ENCODE measurements at places on chromosomes 7 and 10.

GRCh38 chr7:155437836-155438235, 20.1 kb upstream of the EN2 start:
- peaks cover 5% of the 10 kb centered on the region for H3K27me3 ChIP-seq
- no peaks in the 10 kb centered on the region for H3K36me3 ChIP-seq
- H3K4me3 ChIP-seq, result no peak overlapping the region
- H3K4me1 ChIP-seq, result no peaks in the 10 kb centered on the region

- H3K4me3 ChIP-seq, result no peak overlapping the region
- no peaks in the 10 kb centered on the region for H3K36me3 ChIP-seq
- DNase-seq, result no peak
- H3K27ac ChIP-seq, result no peak overlapping the region
- no peaks in the 10 kb centered on the region for H3K27me3 ChIP-seq
These were observed 26.5 kb upstream of the GPR141 start for GRCh38 chr7:37656913-37657530.

DNA sequence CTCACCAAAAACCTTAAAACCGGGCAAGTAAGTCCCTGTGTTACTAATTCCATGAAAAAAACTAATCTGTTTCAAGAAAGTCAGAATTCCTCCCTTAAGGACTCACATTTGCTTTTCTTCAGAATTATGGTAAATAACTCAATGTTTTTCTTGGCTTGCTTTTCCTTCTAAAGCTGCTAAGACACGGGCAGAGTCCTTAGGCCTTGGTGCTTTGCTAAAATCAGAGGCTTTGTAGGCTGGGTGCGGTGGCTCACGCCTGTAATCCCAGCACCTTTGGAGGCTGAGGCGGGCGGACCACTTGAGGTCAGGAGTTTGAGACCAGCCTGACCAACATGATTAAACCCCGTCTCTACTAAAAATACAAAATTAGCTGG, 32.0 kb downstream of the GNA12 start:
- no peak for DNase-seq
- no peak overlapping the region for H3K4me3 ChIP-seq
- H3K4me1 ChIP-seq, result no peaks in the 10 kb centered on the region

- no peak overlapping the region for H3K27ac ChIP-seq
- H3K4me1 ChIP-seq, result no peaks in the 10 kb centered on the region
- H3K27me3 ChIP-seq, result no peaks in the 10 kb centered on the region
- no peak for DNase-seq
These were observed 16.7 kb downstream of the POR start for GRCh38 chr7:75931680-75932079.

DNA sequence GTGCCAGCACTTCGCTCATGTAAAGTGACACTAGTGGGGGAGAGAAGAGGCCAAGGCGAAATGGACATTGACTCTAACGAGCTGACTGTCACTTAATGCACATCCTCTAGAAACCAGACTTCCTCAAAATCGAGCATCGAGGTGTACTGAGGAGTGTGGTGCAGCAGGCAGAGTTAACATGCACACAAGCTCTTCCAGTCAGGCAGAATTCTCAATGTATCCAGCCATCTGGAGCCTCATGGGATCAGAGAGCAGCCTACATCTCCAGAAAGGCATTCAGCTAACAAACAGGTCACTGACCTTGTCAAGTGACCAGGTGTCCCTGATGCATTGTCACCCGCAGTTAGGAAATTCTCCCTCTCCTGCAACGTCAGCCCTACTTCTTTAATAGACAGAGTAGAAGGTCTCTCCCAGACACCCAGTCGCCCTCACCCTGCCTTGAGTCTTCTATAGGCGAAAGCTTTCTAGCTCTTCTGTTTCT, 259.8 kb upstream of the AOAH start:
- peaks cover 23% of the 10 kb centered on the region for H3K4me1 ChIP-seq
- H3K27me3 ChIP-seq, result no peaks in the 10 kb centered on the region
- no peak overlapping the region for H3K4me3 ChIP-seq

- no peak for DNase-seq
- H3K4me3 ChIP-seq, result no peak overlapping the region
- no peaks in the 10 kb centered on the region for H3K36me3 ChIP-seq
- peaks cover 28% of the 10 kb centered on the region for H3K4me1 ChIP-seq
- no peak overlapping the region for H3K27ac ChIP-seq
These were observed 88.8 kb upstream of the INSIG1 start for GRCh38 chr7:155208681-155209477.

- H3K36me3 ChIP-seq, result no peaks in the 10 kb centered on the region
- no peaks in the 10 kb centered on the region for H3K4me1 ChIP-seq
- no peak for DNase-seq
- no peak overlapping the region for H3K4me3 ChIP-seq
These were observed 6.7 kb upstream of the ZNF33B start for GRCh38 chr10:42645103-42645502.

- no peak for DNase-seq
- H3K27ac ChIP-seq, result no peak overlapping the region
- no peak overlapping the region for H3K4me3 ChIP-seq
These were observed 55.8 kb upstream of the LANCL2 start for GRCh38 chr7:55309040-55309991.

DNA sequence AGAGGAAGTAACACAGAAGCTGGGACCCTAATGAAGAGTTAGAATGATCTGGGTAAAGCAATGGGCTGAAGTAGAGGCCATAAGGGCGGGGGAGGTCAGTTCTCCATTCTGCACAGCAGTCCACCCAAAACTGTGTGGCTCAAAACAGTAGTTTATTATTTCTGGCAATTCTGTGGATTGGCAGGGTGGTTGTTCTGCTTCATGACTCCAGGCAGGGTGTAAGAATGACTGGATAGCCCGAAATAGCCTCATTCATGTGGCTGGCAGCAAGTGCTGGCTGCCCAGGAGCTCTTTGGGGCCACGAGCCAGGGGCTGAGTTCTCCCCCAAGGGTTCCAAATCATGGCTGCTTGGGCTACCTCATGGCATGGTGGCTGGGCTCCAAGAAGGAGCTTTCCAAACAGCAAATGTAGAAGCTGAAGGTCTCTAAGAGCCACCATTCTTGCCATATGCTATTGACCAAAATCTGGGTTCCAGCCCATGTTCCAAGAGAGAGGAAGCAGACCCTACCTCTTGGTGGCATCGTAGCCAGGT, 315.1 kb upstream of the C7orf33 start:
- DNase-seq, result no peak
- H3K4me1 ChIP-seq, result no peaks in the 10 kb centered on the region
- H3K4me3 ChIP-seq, result no peak overlapping the region
- peaks cover 3% of the 10 kb centered on the region for H3K27me3 ChIP-seq
- H3K36me3 ChIP-seq, result no peaks in the 10 kb centered on the region

GRCh38 chr7:77538281-77539212, 1.5 kb downstream of the PTPN12 start:
- no peak for DNase-seq
- peaks cover 22% of the 10 kb centered on the region for H3K4me1 ChIP-seq
- no peak overlapping the region for H3K27ac ChIP-seq
- no peaks in the 10 kb centered on the region for H3K27me3 ChIP-seq
- no peaks in the 10 kb centered on the region for H3K36me3 ChIP-seq
- peak overlapping the region; percentile 63 for H3K4me3 ChIP-seq

GRCh38 chr10:59970396-59971368, 64.3 kb upstream of the CCDC6 start:
- H3K4me3 ChIP-seq, result no peak overlapping the region
- no peak overlapping the region for H3K27ac ChIP-seq
- no peaks in the 10 kb centered on the region for H3K4me1 ChIP-seq
- H3K36me3 ChIP-seq, result no peaks in the 10 kb centered on the region

DNA sequence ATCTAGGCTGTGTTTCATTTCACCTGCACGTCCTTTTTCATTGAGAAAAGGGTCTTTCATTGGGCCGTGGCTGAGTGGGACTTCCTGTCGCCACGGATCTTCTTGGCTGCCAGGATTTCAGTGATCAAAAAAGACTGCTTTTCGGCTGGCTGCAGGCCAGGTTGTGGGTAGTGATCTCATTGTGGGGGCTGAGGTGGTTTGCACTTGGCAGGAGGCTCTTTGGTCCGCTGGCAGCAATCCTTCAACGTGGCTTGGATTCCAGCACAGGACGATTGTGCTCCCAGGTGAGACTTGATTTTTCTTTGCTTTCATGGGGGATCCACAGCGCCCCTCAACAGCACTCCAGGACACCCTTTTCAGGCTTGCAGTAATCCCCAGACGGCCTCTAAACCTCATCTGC, 29.0 kb upstream of the ZNF273 start:
- no peak overlapping the region for H3K4me3 ChIP-seq
- no peaks in the 10 kb centered on the region for H3K27me3 ChIP-seq
- H3K4me1 ChIP-seq, result peaks cover 6% of the 10 kb centered on the region
- no peaks in the 10 kb centered on the region for H3K36me3 ChIP-seq

DNA sequence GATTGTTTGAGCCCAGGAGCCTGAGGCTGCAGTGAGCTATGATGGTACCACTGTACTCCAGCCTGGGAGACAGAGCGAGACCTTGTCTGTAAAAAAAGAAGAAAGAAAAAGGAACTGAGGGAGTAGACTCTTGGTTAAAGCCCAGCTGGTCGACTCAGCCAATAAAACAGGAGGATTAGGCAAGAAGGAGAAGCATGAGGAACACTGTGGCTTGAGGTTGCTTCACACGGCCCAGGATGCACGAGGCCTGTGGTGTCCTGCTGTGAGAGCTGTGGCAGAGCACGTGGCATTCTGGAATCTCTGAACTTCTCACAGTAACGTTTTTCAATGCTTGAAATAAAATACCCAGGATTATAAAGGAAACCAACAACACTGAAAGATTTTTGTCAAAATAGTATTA, 93.3 kb downstream of the CUL2 start:
- H3K36me3 ChIP-seq, result no peaks in the 10 kb centered on the region
- H3K4me3 ChIP-seq, result no peak overlapping the region

DNA sequence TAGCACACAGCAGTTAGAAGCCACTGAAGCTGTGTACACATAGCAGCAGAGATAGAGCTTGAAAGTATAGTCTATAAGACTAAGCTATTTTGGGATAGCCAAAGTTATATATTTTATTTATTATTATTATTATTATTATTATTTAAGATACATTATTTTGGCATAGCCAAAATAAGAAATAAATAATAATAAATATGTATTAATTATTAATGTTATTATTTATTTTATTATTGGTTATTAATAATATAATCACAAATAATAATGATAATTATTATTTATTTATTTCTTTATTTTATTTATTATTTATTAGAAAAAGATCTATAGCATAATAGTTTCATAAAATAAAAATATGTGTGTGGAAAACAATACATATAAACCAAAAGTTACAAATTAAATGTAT, 107.2 kb upstream of the FOXK1 start:
- no peak for DNase-seq
- H3K4me3 ChIP-seq, result no peak overlapping the region

DNA sequence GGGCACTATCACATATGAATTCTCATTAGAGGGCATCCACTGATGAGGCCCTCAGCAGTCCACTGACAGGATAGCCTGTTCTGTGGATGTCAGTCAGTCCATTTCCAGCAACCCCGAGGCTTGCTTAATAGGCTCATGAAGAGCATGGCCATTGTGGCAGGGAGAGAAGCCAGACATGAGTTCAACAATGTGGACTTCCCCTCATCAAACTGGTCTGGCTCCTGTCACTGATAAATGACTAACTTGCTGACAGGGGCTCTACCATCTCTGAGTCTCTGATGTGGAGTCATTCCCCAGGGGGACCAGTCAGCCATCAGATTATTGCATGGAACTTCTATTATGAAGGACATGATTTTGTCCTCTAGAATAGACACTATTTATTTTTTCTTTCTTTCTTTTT, 19.8 kb upstream of the TRIL start:
- no peak overlapping the region for H3K4me3 ChIP-seq
- H3K36me3 ChIP-seq, result no peaks in the 10 kb centered on the region
- H3K4me1 ChIP-seq, result no peaks in the 10 kb centered on the region
- no peak for DNase-seq
- no peaks in the 10 kb centered on the region for H3K27me3 ChIP-seq

GRCh38 chr10:112899391-112900065, 50.5 kb upstream of the TCF7L2 start:
- H3K4me1 ChIP-seq, result no peaks in the 10 kb centered on the region
- H3K36me3 ChIP-seq, result no peaks in the 10 kb centered on the region
- H3K27me3 ChIP-seq, result no peaks in the 10 kb centered on the region

DNA sequence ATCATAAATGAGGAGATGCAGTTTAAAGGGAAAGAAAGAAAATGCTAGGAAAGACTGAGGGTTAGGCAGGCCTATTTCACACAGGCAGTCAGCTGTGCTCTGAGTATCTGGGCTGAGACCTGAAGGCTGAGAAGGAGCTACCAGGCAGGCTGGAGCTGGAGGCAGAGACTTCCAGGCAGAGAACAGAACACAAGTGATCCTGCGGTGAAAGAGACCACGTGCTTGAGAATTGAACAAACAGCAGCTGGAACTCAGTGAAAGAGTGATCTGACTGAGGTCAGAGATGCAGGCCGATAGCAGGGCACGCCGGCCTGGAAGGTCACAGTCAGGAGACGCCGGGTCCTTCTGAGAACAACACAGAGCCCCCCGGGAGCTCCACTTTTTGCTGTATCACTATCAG, 147.8 kb downstream of the ADAM12 start:
- no peak overlapping the region for H3K4me3 ChIP-seq
- DNase-seq, result no peak
- no peak overlapping the region for H3K27ac ChIP-seq
- H3K36me3 ChIP-seq, result no peaks in the 10 kb centered on the region
- no peaks in the 10 kb centered on the region for H3K4me1 ChIP-seq

DNA sequence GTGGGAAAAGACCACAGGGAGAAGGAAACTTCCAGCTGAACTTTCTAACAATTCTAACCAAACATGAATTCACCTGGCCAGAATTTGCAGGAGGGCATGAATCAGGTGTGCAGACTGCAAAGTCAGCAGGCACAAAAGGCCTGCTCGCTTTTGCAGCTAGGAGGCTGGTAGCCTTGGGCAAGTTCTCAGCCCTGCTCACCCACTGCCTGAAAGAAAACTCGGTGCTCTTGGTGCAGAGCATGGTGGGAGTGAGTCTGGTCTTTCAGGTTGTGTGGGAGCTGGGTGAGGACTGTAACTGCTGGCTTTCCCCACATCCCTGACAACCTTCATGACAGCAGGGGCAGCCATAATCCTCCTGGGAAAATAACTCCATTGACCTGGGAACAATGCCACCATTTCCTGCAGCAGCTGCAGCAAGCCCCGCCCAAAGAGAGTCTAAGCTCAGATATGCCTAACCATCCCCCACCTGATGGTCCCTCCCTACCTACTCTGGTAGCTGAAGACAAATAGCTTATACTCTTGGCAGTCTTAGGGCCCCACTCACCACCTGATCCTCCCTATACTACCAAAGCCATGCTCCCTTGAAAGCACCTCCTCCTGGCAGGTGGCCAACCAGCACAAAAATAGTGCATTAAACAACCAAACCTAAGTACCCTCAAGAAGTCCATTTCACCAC, 31.6 kb downstream of the ZNF117 start:
- no peak for DNase-seq
- no peak overlapping the region for H3K4me3 ChIP-seq
- no peaks in the 10 kb centered on the region for H3K36me3 ChIP-seq

GRCh38 chr10:32317795-32318357, 29.1 kb downstream of the EPC1 start:
- no peaks in the 10 kb centered on the region for H3K27me3 ChIP-seq
- H3K36me3 ChIP-seq, result peaks cover 15% of the 10 kb centered on the region
- H3K4me3 ChIP-seq, result no peak overlapping the region

GRCh38 chr7:80614851-80615271, 23.6 kb upstream of the CD36 start:
- no peaks in the 10 kb centered on the region for H3K4me1 ChIP-seq
- H3K27ac ChIP-seq, result no peak overlapping the region
- no peaks in the 10 kb centered on the region for H3K36me3 ChIP-seq
- no peaks in the 10 kb centered on the region for H3K27me3 ChIP-seq
- no peak overlapping the region for H3K4me3 ChIP-seq

Data from DND-41 (cell line).